ENCODE measurements at places on chromosomes 3 and 15.

- DNase-seq: no peak
Measured at GRCh38 chr3:58719684-58720083, 53.1 kb upstream of the FAM3D start.

DNA sequence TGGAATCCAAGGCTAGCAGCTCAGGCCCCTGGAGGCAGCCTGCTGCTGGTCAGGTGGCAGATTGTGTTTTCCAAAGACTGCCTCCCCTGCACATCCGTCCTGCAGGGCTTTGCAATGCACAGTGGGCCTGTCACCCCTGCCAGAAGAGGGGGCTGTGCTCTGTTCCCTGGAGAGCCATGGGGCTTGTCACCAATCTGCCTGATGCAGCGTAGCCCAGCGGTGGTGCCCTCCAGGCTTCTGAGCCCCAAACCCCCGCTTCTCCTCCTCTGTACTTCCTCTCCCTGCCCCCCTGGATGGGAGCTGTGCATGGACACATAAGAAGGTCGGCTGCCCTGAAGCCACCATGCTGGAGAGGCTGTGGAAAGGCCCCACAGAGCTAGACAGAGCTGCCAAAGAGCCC lies 10.0 kb upstream of the PLXNA1 start:
- DNase-seq: no peak

- no peak for DNase-seq
Measured at GRCh38 chr3:194218646-194219453, 82.9 kb downstream of the HES1 start.

DNA sequence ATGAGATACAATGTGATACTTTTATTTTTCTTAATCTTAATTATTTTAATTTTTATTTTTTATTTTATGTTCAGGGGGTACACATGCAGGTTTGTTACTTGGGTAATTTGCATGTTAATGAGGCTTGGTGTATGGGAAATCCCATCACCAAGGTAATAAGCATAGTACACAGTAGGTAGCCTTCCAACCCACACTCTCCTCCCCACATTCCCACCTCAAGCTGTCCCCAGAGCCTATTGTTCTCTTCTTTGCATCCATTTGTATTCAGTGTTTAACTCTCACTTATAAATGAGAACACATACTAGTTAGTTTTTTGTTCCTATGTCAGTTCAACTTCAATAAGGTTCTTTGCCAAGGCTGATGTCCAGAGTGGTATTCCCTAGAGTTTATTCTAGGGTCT lies 1375.4 kb downstream of the NSUN3 start:
- no peak for DNase-seq

GRCh38 chr15:30924353-30924752 lies 20.6 kb downstream of the FAN1 start:
- DNase-seq: no peak

GRCh38 chr3:23740517-23740965 lies 65.2 kb upstream of the UBE2E1 start:
- no peak for DNase-seq

DNA sequence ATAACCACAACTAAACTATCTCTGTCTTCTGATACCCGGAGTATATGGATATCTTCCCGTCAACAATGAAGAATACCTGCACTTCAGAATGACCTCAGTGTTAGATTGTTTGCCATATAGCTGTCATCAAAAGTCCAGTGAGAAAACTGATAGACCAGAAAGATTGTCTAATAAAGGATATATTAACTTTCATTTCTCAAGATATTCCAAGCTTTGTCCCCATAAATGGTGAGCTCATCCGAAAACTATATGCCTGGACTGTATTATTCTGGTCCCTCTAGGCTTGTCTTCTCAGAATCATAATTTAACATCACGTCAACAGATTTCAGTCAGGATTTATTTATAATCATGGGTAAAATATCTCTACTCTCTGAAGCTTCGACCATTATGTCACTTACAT lies 100.5 kb downstream of the ATP8B4 start:
- DNase-seq: no peak

GRCh38 chr3:23435318-23435717 lies 232.2 kb downstream of the UBE2E2 start:
- DNase-seq: no peak

GRCh38 chr3:14317057-14317553 lies 85.3 kb upstream of the SLC6A6 start:
- no peak for DNase-seq

- no peak for DNase-seq
Measured at GRCh38 chr3:64505419-64505818, 182.4 kb downstream of the ADAMTS9 start.

DNA sequence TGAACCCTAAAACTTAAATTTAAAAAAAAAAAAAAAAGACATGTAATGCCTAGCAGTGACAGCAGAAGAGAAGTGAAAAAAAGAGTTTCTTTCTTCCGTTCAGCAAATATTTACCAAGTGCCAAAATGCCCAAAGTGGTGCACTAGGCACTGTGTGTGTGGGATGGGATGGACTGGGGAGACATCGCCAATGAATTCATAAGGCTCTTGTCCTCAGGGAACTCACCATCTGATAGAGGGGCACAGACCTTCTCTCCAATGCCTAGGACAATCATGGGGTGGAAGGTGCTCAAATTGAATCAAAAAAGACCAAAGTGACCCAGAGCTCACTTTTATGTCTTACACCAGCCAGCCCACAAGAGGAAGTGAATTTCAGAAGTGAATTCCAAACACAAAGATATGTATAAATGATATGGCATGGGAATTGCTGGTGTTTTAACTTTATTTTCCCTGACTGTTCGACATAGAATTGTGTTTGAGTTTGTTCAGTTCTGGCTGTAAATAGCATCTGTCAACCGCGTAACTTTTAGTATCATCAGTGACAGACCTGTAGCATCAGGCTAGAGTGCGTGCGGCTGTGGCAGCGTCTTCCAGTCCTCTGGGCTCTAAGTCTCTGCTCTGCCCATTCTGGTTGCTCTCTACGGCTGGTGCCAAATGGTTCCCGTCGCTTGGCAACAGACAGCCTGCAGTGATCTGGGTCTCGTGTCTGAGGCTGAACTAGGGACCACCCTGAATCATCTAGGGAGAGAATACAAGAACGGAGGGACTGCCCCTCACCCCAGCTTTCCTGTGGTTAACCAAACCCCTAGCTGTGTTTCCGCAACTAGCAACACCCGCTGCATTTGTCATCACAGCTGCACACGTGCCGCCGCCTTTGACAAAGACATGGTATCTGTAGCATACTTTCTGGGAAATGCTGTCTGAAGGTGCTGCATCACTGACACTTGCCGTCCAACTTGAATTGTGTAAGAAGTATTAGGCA lies 154.0 kb upstream of the THBS1 start:
- DNase-seq: peak; percentile 52

DNA sequence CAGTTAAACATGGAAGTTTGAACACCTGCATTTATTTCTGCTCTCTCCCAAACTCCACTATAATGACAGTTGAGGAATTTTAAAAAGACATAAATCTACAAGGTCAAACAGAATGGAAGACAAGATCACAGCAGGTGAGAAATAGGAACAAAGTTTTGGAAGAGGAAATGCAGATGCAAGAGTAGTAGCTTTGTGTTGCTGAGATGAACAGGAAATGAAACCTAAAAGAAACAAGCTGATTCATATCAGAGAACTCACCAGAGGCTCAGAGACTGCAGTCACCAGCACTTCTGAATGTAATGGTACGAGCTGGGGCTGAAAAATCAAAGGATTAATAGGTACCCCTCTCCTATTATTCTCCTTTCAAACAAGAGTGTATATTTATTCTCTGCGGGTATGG lies 459.9 kb downstream of the RAP2B start:
- DNase-seq: no peak

DNA sequence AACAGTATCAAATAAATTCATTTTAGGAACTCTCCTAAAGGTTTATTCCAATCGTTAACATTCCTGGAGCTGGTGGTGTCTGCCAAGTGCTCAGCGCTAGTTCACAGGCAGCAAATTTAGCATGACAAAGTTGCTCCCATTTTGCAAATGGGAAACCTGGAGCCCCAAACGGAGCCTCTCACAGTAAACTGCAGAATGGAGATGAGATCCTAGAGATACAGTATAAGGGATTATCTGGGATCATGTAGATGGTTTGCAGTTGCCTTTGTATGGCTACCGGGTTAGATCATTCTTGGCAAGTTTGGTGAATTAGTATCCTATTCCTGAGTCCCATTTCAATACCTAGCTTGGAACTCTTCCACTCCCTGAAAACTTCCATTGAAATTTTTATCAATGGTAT lies 173.7 kb downstream of the CDIN1 start:
- no peak for DNase-seq

- no peak for DNase-seq
Measured at GRCh38 chr3:47299381-47300318, 16.9 kb downstream of the KLHL18 start.

DNA sequence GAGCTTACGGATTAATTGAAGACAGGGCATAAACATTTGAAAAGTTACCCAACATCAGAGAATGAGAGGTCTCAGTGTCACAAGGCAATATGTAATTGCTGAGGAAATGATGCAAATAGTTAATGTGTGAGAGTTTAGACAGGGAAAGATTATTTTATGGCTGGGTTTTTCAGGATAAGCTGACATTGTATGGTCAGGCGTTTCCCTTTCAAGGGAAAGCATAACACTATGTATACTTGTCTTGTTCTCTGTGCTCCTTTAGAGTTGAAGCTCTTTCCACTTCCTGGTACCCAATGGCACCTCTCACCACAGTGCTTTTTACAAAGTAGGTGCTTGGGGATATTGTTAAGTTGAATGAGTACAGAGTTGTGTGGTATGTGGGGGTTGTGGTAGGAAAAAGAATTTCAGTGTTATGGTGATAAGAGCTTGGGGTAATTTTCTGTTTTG lies 19.9 kb downstream of the IQGAP1 start:
- no peak for DNase-seq

DNA sequence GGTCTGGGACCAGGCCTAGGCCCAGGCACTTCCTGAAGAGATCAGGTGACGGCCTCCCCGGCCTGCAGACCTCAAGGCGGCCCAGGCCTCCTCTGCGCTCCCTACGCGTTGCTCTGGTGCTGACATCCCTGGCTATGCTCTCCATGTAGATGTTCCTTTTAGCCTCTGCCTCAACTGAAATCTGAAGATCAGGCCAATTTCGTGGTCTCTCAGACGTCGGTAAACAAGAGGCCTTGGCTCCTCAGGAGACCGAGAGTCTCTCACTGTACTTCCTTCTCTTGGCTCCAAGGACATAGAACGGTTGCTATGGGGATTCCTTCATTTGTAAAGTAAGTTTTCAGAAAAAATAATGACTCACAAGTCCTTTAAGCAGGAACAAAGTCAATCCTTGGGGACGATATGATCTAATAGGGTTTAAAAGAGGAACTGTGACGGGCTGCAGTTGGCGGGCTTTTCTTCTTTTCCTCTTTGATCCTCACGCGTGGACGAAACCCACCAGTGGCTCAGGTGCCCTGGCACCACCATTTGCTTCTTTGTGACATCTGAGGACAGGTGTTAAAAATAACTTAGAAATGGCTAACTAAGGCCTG lies 55.6 kb upstream of the CGNL1 start:
- no peak for DNase-seq

GRCh38 chr3:151290673-151291072 lies 12.3 kb upstream of the P2RY14 start:
- no peak for DNase-seq

GRCh38 chr3:187748050-187748481 lies 2.8 kb upstream of the BCL6 start:
- peak; percentile 93 for DNase-seq

DNA sequence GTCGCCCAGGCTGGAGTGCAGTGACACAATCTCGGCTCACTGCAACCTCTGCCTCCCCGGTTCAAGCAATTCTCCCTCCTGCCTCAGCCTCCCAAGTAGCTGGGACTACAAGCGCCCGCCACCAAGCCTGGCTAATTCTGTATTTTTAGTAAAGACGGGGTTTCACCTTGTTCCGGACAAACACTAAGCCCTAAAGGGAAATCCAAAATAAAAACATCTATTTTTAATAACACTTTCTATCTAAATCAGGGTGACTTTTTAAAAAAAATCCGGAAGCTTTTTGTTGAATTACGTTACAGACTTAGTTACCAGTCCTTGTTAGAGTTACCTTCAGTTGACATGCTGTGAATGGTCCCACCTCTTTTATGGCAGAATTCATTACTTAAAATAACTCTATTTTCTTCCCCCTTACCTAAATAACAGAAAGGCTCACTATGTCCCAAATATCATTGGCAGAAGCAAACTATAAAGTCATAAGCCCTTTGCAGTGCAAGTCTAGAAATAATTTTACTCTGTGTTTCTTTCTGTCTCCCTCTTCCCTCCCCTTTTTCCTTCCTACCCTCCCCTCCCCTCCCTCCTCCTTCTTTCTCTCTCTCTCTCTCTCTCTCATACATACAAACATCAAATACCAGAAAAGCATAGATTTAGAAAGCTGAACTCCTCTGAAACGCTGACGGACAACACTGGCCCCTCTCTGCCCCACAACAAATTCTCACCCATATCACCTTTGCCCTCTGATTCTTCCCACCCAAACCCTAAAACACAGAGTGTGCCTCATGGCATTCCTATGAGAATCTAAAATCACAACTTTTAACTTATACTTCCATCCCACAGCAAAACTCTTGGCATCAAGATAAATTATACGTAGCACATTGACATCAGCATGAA lies 18.3 kb downstream of the THBS1 start:
- DNase-seq: no peak

DNA sequence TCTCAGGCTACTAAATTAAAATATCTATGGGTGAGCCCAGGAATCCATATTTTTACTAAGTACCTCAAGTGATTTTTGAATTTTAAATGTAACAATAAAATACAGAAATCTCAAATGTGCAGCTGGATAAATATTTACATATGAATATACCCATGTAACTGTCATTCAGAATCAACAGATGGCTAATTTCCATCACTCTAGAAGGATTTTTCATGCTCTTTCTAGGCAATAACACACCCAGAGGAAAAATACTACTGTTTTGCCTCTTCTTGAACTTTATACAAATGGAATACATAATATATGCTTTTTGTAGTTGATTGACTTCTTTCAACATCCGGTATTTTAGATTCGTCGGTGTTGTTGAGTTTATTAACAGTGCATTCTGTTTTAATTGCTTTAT lies 601.3 kb upstream of the NECTIN3 start:
- no peak for DNase-seq

DNA sequence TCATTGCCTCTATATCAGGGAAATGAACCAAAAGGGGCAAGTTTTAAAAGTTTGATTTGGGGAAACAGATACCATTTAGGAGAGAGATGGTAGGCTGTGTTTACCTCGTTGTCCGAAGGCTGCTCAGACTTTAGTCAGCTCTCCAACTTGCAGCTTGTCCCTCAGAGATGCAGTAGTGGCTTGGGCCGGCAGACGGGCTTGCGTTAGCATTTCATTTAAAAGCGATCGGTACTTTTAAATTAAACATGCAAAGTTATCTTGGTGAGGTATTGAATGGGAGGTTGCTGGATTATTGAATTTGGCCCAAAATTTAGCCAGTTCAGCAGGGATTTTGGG lies 26.2 kb downstream of the EEFSEC start:
- DNase-seq: no peak
